T-helper 2 cell treated with Interferon-gamma antibody and Interleukin-4, amounts not matched to agents 100 ng/mL and 5 ng/mL, for 36 hours (primary cell): ENCODE measurements at places on chromosomes 6 and 20. TPM values are rescaled to one million over a fixed set of nuclear protein-coding genes. Genes with fewer than 3 reads are reported as not detected.

NRSN1 gene
- total RNA-seq: not detected in 2 replicates

PMEPA1 gene
- total RNA-seq: 0.14 and 0.25 TPM in 2 replicates

PLTP gene
- 1.5 and 1.8 TPM in 2 replicates for total RNA-seq

STMND1 gene
- not detected in 2 replicates for total RNA-seq

FABP7 gene
- total RNA-seq: not detected in 2 replicates

SLC29A1 gene
- total RNA-seq: 58.3 and 59.9 TPM in 2 replicates

TSBP1 gene
- not detected in 2 replicates for total RNA-seq

EFCAB8 gene
- 0.50 and 0.68 TPM in 2 replicates for total RNA-seq

FRMD1 gene
- total RNA-seq: not detected in 2 replicates

PPP1R16B gene
- 55.0 and 56.1 TPM in 2 replicates for total RNA-seq

PI16 gene
- 0.14 and 0.16 TPM in 2 replicates for total RNA-seq

IMPG1 gene
- total RNA-seq: not detected in 2 replicates

C6orf118 gene
- total RNA-seq: not detected in 2 replicates

SNHG17 gene
- 48.6 and 50.3 TPM in 2 replicates for total RNA-seq

SGK2 gene
- total RNA-seq: 0.11 TPM in 2 replicates

HCRTR2 gene
- total RNA-seq: not detected in 2 replicates

DZANK1 gene
- total RNA-seq: 1.2 and 1.5 TPM in 2 replicates

CST5 gene
- not detected in 2 replicates for total RNA-seq

PTCRA gene
- not detected in 2 replicates for total RNA-seq

PLCB4 gene
- total RNA-seq: not detected in 2 replicates

SOX12 gene
- total RNA-seq: 7.7 and 8.1 TPM in 2 replicates

IFNGR1 gene
- total RNA-seq: 22.5 and 23.0 TPM in 2 replicates

TNFRSF6B gene
- total RNA-seq: not detected in 2 replicates

SLC17A1 gene
- total RNA-seq: not detected in 2 replicates

PCK1 gene
- not detected in 2 replicates for total RNA-seq

TAGAP gene
- total RNA-seq: 45.6 and 51.2 TPM in 2 replicates

OLIG3 gene
- total RNA-seq: not detected in 2 replicates

PRSS16 gene
- 1.3 and 1.9 TPM in 2 replicates for total RNA-seq

SLC24A3 gene
- total RNA-seq: not detected in 2 replicates

TOMM6 gene
- 209 and 212 TPM in 2 replicates for total RNA-seq

CTAGE9 gene
- not detected in 2 replicates for total RNA-seq

LCA5 gene
- total RNA-seq: 0.07 and 0.09 TPM in 2 replicates

C6orf132 gene
- total RNA-seq: 0.05 TPM in 2 replicates

KCNK5 gene
- total RNA-seq: 10.9 and 11.0 TPM in 2 replicates

RNF182 gene
- total RNA-seq: not detected in 2 replicates

TRIM38 gene
- 24.9 and 25.2 TPM in 2 replicates for total RNA-seq

TIAM2 gene
- 5.1 and 5.9 TPM in 2 replicates for total RNA-seq

SLC17A9 gene
- total RNA-seq: 11.0 and 12.8 TPM in 2 replicates

TTLL9 gene
- not detected in 2 replicates for total RNA-seq

PDE7B gene
- 13.5 and 14.0 TPM in 2 replicates for total RNA-seq

VSTM2L gene
- not detected in 2 replicates for total RNA-seq

PI3 gene
- not detected in 2 replicates for total RNA-seq

SFTA2 gene
- total RNA-seq: not detected in 2 replicates

SIRPB1 gene
- 2.0 and 3.6 TPM in 2 replicates for total RNA-seq

DAAM2 gene
- total RNA-seq: not detected in 2 replicates

SCRT2 gene
- not detected in 2 replicates for total RNA-seq

BPI gene
- not detected in 2 replicates for total RNA-seq

HLA-C gene
- total RNA-seq: 1,191 and 1,208 TPM in 2 replicates

RIMS1 gene
- not detected in 2 replicates for total RNA-seq

KIF25 gene
- total RNA-seq: not detected in 2 replicates

OPRM1 gene
- not detected in 2 replicates for total RNA-seq

CCM2L gene
- not detected in 2 replicates for total RNA-seq

BNIP5 gene
- not detected in 2 replicates for total RNA-seq

MUCL3 gene
- not detected in 2 replicates for total RNA-seq

WFDC12 gene
- not detected in 2 replicates for total RNA-seq

GCNT2 gene
- 3.3 and 3.6 TPM in 2 replicates for total RNA-seq

TBC1D7 gene
- 22.1 and 22.3 TPM in 2 replicates for total RNA-seq
